Activated gamma-delta T cell (primary cell): ENCODE measurements at places on chromosomes 16 and 17.

DNA sequence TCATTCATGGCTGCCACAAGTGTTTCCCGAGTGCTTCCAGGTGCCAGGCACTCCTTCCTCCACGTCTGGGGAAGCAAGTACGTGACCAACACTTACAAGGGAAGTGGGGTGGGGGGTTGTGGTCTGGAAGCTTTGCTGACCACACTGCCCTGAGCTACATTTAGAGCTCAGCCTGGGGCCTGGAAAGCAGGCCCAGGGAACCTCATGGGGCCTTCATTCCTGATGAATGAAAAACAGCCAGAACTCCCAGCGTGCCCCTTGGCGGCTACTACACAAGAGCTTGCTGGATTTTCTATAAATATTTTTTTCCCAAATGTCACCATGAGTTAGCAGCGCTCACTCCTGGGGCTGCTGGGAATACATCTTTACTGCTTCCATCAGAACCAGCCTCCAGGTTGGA, 73.3 kb downstream of the ABCC12 start:
- no peak for DNase-seq

GRCh38 chr17:29042679-29043538, at the start of gene PIPOX:
Gene PIPOX (plus strand): TSS chr17:29043141. CDS start chr17:29043226, 85 bp downstream.
- DNase-seq = no peak

GRCh38 chr16:2339521-2340484, 725 bp downstream of the ABCA3 start:
- no peak for DNase-seq

DNA sequence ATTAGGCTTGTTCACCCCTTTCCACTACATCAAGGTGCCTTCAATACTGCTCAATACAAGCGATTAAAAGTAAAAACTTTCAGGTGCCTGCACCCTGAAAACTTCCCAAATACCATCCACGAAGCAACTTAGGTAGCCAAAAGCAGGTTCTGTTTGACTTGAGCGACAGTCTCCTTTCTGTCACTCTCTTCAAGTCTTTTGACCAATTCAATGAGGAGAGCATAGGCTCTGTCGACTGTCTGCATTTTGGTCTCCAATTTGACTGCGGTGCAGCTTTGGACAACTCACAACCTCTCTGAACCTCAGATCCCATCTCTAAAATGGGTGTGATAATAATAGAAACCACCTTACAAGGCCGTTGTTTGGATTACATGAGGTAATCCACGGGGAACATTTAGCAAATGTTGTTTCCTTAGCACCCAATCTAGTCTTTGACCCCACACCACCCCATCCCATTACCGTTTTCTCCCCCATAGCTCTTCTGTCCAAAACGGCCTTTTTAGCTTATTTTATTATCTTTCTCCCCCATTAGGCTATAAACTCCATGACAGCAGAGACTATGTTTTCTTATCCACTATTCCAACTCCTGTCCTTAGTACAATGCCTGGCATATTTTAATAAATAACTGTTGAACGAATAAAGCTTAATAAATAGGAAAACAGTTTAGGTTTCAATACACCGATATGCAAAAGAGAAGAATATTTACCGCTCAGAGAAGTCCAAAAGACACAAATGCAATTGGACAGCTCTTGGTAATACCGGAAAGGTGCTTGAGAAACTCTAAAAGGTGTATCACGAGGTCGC, 999 bp downstream of the MARF1 start:
- DNase-seq = no peak

- DNase-seq = no peak
Measured at GRCh38 chr17:60481604-60482003, 44.4 kb downstream of the APPBP2 start.

- DNase-seq = peak; percentile 27
Measured at GRCh38 chr16:87550495-87550961, 51.8 kb upstream of the JPH3 start.

DNA sequence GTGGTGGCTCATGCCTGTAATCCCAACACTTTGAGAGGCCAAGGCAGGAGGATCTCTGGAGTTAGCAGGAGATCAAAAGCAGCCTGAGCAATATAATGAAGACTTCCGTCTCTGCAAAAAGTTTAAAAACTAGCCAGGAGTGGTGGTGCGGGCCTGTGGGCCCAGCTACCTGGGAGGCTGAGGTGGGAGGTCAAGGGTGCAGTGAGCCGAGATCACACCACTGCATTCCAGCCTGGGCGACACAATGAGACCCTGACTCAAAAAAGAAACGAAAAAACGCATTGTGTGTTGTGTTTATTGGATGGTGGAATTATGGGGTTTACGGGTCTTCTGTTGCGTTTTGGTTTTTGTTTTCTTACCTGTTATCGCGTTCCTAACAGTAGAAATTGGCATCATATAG, 863 bp upstream of the DDX19A start:
- no peak for DNase-seq

- no peak for DNase-seq
Measured at GRCh38 chr17:77893144-77894044, 65.1 kb upstream of the TNRC6C start.

- no peak for DNase-seq
Measured at GRCh38 chr16:25018972-25019617, 3.9 kb upstream of the ARHGAP17 start.

DNA sequence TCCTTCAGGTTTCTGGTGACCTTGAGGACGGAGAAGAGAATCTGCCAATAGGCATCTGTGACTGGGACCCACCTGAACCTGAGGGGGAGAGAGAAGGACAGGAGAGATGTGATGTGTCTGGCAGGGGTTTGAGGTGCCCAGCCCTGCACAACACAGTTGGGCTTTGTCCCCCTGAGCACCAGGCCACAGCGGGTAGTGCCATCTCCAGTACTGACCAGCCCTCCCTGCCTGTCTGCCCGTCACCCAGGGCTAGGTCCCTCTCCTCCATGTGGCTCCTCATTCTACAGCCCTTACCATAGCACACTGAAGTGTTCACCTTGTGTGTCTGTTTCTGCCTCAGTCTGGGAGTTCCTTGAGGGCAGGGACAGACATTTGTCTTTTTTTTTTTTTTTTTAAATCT, 30.8 kb downstream of the NLRP1 start:
- DNase-seq = no peak

GRCh38 chr17:9958586-9959281, 53.7 kb upstream of the RCVRN start:
- DNase-seq = no peak

DNA sequence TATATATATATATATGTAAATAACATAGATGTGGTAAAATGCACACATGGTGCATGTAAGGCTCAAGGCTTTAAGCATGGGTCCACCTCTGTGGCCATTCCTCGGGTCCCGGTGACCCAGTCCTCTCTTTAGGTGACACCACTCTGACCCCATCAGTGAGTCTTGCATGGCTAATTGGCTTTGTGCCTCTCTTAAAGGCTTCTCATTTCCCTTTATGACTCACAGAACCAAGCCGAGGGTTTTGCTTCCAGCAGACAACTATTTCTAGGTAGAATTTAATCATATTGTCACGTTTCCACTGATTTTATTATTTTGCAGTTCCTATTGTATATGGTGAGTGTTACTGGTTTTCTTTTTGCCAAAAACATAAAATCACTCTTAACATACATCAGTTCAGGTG, 59.7 kb downstream of the PLCG2 start:
- DNase-seq = no peak

GRCh38 chr17:2071024-2071385, 16.1 kb downstream of the HIC1 start:
- no peak for DNase-seq

DNA sequence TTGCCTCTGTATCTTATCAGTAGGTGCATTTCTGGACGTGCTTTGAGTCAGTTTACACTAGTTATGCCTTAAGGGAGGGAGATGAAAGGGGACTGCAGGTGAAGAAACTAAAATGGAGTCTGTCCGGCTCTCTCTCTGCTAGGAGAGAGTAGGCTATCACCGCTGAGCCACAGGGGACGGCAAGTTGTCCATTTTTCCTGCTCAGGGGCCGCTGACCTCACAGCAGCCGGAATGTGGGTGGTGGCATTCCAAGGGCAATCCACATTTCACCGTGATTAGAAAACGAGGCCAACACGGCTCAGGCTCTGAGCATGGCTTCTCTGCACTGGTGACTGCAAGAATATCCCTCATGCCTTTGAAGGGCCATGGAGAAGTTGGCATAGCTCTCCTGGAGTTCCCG, 19.0 kb upstream of the KLHDC4 start:
- DNase-seq = no peak

- no peak for DNase-seq
Measured at GRCh38 chr16:89004209-89004831, 27.3 kb upstream of the CBFA2T3 start.

GRCh38 chr17:40953881-40954280, 12.9 kb downstream of the KRT39 start:
- DNase-seq = no peak

DNA sequence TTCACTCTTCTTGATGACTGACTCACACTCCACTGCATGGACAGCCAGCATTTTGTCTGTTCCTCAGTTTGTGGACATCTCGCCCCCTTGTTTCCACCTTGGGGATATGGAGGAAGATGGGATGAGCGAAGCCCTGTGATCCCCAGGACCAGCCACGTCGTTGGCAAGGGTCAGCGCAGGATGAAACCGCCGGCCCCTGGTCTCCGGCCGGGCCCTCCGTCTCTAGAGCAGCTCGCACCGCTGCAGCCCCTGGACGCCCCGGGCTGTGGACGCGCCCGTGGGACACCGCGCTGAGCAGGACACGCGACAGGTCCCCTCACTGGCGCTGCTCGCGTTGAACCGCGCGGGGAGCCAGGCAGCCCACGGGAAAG, 604 bp upstream of the ZC3H18 start:
- DNase-seq = peak; percentile 43

- DNase-seq = no peak
Measured at GRCh38 chr17:75087182-75087557, 584 bp upstream of the SLC16A5 start.

GRCh38 chr17:46109603-46110189, 83.5 kb downstream of the KANSL1 start:
- DNase-seq = no peak

GRCh38 chr17:49787884-49788477, 500 bp upstream of the KAT7 start:
- no peak for DNase-seq

- DNase-seq = no peak
Measured at GRCh38 chr16:27728691-27729090, 178.7 kb downstream of the KATNIP start.

DNA sequence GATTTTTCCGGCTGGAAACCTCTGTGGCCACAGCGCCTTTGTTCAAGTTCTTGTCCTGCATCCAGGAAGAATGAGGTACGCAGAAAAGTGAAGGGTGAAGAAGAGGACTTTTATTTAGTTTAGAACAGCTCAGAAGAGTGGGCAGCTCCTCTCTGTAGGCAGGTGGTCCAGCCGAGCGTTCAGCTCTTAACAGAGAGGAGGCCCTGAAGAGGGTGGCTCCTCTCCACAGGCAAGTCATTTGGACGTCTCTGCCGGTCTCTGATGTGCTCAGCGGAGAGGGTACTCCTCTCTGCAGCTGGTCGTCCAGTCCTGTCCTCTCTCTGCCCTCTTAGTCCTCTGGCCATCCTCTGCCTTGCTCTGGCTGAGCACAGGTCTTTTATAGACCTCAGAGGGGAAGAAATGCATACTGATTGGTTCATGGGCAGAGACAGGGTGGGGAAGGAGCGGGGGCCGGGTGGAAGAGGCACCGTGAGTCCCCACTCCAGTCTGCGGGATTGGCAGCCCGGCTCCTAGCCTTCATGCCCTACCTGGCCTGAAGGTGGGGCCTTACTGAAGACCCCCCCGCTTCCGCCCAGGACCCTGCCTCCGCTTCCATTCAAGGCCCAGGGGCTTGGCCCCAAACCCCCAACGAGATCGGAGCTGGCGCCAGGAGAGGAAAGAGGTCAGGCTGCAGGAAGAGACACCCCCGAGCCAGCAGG, 70.0 kb upstream of the NKD1 start:
- DNase-seq = no peak

- DNase-seq = no peak
Measured at GRCh38 chr17:73187203-73187769, 5.6 kb upstream of the COG1 start.

- no peak for DNase-seq
Measured at GRCh38 chr16:66399930-66400329, 27.2 kb upstream of the BEAN1 start.

DNA sequence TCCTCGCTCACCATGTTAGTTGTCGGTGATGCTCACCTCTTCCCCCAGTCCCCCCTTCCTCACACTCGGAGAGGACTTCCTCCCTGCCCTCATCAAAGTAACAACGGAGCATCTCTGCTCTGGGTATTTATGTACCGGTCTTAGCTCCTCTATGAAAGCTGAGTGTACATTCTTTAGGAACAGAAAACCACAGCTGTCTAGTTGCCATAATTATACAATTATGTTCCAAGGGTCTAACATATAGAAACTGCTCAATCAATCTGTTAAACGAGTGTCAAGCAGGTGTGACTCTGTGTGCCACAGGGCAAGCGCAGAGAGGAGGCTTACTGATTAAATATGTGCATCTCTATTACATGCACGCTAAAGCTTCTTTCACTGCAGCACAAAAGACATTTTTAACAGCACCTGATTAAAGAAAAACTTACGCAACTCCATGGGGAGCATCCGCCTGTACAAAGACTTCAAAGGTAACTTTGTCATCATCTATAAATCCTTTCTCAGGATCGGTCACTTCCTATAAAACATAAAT, 37.8 kb downstream of the LITAFD start:
- DNase-seq = no peak

GRCh38 chr17:57955183-57955931, at the start of gene CUEDC1:
Gene CUEDC1 (minus strand): TSS chr17:57955412. CDS start chr17:57885564, 69,848 bp downstream.
- DNase-seq = peak; percentile 42

GRCh38 chr16:87552772-87553573, 49.3 kb upstream of the JPH3 start:
- no peak for DNase-seq

GRCh38 chr16:280005-280460, 358 bp upstream of the ARHGDIG start:
- DNase-seq = no peak

DNA sequence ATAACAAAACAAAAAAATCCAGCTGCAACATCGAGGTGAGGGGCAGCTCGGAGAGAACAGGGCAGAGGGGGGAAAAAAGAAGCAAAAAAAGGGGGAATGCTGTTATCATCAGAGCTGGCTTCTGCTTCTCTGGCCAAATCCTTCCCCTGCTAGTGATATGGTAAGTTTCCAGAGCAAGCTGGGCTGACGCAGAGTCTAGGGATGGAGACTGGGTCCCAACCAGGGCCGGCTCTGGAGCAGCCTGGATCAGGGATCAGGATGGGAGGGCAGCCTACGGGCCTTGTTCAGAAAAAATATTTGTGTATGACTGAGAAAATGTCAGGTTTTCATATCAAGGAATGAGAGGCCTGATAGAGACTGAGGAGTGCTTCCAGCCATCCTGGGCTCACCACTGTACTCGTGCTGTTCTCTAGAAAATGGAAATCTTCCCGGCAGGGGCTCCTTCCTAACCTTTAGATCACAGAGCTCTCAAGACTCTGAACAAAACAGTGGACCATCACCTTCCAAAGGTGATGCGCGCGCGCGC, 726 bp upstream of the C1QTNF1 start:
- DNase-seq = no peak

GRCh38 chr17:61710546-61710945, 119.5 kb upstream of the NACA2 start:
- no peak for DNase-seq

- no peak for DNase-seq
Measured at GRCh38 chr17:4444782-4445473, 11.2 kb downstream of the SPNS3 start.
